NCI-H2081 treated with DMSO at 0.1 percent for 48 hours (cell line): ENCODE measurements at places on chromosomes 2 and 18.

DNA sequence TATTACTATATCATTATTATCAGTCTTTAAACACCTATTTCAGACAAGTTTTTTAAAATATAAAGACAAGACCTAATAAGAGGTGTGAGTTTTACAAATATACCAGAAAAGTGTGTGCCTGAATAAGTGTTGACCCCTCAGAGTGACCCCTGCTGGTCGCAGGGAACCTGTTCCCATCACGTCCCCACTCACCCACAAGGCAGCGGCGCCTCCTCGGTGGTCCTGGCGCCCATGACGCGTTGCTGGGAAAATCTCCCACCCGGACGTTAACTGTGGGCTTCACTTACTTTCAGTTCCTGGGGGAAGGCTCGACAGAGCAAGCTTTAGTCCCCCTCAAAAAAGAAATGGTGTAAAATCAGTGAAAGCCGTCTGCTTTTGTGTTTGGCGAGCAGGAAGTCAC lies 93.5 kb downstream of the TMEM18 start:
- DNase-seq = no peak

DNA sequence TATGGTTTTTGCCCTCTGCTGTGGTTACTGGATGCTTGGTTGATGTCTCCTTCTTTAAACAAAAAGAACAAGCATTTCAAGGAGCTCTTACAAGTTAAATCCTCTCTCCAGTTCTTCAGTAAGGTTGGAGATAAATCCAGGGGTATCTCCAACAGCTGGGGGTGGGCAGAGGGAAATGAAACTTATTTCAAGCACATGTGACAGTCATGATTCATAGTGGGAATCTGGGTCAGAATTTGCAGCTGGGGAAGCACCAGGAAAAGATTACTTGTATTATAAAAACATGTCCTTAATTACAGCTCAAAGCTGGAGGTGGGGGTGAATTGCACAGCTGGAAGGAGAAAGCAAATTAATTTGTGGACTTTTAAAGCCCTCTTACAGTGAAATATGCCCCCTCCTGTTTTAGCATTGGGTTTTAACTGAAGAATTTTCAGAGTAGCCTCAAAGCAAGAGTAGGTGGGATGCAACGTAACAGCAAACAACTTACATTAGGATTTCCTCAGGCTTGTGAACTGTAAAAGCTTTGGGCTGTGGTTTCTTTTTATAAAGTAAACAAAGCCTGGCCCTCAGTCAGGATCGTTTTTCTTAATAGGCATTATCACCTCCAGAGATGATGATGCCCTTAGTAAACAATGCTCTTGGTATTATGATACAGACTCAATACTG lies 596.4 kb downstream of the NYAP2 start:
- DNase-seq = no peak

- DNase-seq = no peak
These were observed 674.5 kb downstream of the KCNJ3 start for GRCh38 chr2:155372969-155373368.

GRCh38 chr18:76660571-76661192 lies 161.7 kb upstream of the ZNF236 start:
- DNase-seq = no peak

GRCh38 chr2:85787282-85787980 lies 33.6 kb downstream of the ATOH8 start:
- no peak for DNase-seq

- DNase-seq = no peak
These were observed 86.7 kb downstream of the FIGN start for GRCh38 chr2:163649080-163649479.

DNA sequence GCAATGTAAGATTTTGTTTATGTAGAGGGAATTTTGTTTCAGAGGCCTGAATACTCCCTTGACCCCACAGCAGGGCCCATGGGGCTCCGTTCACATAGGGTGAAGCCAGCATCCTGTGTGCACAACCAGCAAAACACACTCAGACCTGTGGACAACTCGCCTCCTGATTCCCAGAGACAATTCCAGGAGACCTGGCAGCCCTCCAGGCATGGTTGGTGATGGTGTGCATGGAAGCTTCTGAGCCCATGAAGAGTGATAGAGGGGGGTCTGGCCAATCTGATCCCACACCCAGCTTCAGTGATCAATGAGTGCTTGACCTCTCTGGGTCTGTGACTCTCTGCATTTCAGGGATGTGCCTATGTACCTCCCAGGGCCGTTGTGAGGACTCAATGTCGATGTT lies 91.0 kb upstream of the RAB6C start:
- no peak for DNase-seq

- DNase-seq = no peak
These were observed 12.7 kb upstream of the HNMT start for GRCh38 chr2:137951586-137951985.

- DNase-seq = no peak
These were observed 200.6 kb downstream of the WDR7 start for GRCh38 chr18:56851774-56852173.

DNA sequence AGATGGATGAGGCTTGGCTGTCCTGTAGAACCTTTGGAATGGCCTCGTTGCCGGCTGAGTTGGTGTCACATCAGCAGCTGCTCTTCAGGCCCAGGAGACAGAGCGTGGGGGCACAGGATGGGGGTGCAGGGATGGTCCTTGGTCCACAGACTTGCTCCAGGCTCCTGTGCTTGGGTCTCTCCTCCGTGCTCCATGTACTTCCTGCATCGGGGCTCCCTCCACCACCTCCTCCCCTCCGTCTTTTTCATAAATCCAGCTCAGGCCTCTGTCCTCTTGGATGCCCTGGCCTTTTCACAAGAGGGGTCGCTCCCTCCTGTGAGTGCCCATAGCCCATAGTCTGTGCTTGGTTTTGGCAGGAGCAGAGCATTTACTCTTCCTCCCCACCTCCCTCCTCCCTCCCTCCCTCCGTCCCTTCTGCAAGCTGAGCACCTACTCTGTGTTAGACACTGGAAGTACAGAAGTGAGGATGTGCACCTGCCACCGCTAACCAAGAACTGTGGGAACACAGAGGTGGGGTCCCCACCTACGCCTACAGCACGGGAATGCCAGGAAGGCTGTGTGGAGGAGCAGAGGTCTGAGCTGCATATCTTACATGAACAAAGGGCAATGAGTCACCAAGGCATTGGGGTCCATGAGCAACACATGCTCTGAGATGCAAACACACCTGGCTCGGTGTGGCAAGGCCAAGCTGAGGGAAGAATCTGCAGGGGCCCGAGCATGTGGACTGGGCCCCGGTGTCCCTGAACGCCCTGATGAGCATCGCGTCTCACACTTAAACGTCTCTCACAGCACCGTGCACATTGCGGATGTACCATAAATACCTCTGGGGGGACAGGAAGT lies 458.7 kb upstream of the HS6ST1 start:
- DNase-seq = no peak

DNA sequence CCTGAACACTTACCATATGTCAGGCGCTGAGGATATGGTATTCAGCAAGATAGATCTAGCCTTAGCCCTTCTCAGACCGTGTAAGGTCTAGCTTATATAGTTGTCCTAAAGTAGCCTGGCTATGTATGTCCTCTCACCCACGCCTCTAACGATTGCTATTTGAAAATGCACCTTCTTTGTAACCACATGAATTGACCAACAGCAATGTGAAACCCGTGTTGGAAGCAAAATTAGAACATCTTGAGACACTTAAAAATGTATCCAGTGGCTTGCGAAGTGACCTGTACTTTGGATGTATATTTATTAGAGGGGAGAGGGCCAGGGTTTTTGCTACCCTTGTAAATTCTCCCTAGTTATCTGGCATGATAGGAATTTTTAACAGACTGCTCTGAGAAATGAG lies 860.0 kb upstream of the ZEB2 start:
- no peak for DNase-seq

GRCh38 chr2:237254369-237254861 lies 159.5 kb downstream of the COL6A3 start:
- no peak for DNase-seq

GRCh38 chr18:2699001-2699400 lies 43.5 kb downstream of the SMCHD1 start:
- no peak for DNase-seq

- no peak for DNase-seq
These were observed 49.8 kb downstream of the ZC3H15 start for GRCh38 chr2:186535861-186536260.

- DNase-seq = no peak
These were observed 976.1 kb upstream of the GYPC start for GRCh38 chr2:125679903-125680302.

DNA sequence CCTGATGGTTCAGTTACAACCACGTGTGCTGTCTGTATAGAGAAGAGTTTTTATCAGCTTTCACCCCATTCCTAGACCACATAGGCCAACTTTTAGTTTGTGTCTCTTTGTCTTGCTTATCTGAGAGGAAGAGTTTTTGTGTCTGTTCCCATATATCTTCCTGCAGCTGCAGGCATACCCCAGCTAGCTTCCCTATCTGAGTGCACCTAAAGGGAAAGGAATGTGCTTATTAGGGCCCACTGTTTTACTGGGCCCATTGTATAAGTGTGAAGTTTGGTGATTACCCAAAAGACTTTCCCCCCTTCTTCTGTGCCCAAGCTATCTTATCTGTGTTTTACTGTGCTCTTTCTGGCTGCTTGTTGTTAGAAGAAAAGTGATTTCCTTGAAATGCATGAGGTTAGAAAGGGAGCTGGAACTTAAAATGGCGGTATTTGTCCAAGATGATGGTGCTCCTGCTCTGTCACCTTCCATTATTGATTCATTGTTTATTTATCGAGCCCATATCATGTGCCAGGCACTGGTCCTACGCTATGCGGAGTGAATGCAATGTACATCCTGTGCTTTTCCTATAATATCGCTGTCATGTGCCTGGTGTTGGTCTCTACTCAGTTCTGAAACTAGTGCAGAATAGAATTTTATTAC lies 57.2 kb downstream of the NYAP2 start:
- DNase-seq = no peak

- DNase-seq = no peak
These were observed 52.8 kb downstream of the SLC4A1AP start for GRCh38 chr2:27716301-27717069.

DNA sequence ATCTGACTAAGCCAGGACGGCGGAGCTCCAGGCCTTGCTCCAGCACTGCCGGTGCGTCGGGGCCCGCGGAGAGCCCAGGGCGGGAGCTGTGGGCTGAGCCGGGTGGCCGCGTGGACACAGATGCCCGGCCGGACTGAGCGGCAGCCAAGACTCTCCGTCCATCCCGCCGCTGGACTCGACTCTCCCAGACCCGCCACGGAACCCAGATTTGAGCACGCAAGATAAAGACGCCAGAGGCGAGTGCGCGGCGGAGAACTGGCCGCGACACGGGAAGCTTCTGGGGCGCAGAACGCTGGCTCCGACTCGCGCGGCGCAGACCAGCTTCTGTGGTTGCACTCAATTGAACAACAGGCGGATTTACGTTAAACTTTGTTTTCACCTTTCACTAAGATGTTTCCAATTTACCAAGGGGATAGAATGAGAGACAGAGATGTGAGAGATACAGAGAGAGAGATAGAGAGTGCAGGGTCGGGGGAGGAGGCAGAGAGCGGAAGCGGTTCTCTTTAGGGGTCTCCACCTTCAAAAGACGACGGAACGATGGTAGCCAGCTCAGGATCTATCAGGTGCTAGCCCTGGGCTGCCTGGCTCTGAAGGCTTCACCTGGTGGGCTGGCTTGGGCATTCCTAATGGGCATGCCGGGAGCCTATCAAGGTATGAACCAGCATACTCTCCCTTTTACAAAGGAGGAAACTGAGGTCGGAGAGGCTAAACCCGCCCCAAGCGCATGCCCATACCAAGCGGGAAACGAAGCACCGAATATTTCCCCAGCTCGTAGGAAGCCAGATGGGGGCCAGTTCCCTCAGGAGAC lies 10.4 kb upstream of the EN1 start:
- DNase-seq = no peak

- DNase-seq = no peak
These were observed 410.5 kb upstream of the MEIS1 start for GRCh38 chr2:66024391-66024790.

DNA sequence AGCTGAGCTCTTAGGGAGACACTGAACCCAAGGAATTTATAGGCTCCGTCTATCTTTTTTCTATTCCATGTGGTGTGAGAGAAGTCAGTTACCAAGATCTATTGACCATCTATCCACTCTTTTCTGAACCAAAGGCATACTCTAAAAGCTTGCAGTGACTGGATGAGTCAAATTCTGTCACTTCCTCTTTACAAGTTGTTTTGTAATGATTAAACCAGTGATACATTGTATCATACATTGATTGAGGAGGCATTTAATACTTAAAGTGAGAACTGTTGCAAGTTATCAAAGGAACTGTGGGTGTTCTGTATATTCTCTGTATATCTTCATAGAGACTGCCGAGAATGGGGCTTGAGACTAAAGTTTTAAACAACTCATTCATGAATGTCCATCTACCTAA lies 188.8 kb downstream of the CAMKMT start:
- DNase-seq = no peak

DNA sequence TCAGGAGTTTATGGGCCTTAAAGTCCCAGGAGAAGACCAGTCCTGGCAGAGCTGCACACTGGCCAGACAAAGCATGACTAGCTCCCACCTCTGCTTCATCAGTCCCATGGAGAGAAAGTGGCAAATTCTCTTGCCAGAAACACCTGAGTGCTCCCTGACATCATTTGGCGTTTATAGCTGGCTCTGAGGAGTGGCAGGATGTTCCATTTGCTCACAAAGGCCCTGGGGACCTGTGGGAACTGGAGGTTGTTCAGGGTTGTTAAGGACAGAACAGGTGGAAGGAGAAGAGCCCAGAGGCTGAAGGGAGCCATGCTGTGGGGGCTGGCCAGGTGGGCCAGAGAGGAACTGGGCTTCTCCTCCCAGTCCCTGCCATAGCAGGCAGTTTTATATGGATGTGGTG lies 56.1 kb downstream of the RPL37A start:
- DNase-seq = no peak

DNA sequence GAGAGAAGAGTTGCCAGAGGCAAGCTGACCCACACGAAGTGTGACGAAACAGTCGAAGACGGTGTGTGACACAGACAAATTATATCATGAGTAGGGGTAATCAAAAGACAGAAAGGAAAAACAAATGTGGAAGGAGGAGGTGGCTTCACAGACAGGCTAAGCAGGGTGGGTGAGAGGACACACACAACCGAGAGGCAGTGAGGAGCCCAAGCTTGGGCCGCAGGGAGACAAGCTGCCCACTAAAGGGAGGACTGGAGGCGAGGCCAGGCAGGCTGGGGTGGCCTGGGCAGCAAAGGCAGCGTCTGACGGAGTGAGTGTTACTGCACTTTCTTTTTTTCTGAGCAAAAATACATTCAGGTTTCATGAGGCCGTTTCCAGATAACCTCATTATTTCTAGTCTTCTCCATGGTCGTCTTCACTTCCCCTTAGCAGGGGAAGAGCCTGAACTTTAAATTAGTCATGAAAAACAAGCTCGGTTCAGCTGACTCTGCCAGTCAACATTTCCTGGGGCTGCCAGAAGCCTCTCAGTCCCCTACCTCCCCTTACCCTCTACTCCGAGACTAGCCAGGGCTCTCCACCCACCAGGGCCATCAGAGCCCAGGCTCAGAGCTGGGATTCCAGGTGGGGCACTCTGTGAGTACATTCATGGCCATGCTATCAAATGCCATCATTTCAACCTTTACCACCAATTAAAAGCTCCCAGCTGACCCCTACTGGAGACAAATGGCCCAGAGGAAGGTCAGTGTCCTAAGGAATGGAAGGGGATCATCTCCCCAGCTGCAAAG lies 13.8 kb upstream of the ZFP36L2 start:
- no peak for DNase-seq

GRCh38 chr2:203649176-203649814 lies 57.1 kb upstream of the CD28 start:
- DNase-seq = no peak
